HCT116 (cell line): ENCODE measurements at places on chromosomes 4 and X.

- DNase-seq: no peak
These were observed 1066.8 kb upstream of the ADGRL3 start for GRCh38 chr4:60133375-60133774.

DNA sequence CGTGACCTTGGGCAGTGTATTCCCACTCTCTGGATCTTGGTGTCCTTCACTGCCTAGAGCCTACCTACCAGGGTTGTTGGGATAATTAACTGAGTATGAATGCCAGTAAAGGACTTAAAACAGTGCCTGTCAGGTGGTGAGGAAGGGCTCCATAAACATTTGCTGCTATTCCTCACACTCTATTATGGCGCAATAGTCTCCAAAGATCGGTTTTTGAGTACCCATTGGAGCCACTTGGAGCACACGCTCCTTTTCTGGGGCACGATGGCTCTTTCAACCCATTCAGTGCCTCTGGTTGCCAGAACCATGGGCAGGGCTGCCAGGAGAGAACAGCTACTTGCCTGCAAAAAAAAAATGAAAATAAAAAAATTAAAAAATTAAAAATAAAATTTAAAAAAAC is 296.6 kb upstream of the PPARGC1A start:
- no peak for DNase-seq

GRCh38 chrX:71496476-71496875 is 36.4 kb upstream of the OGT start:
- no peak for DNase-seq

DNA sequence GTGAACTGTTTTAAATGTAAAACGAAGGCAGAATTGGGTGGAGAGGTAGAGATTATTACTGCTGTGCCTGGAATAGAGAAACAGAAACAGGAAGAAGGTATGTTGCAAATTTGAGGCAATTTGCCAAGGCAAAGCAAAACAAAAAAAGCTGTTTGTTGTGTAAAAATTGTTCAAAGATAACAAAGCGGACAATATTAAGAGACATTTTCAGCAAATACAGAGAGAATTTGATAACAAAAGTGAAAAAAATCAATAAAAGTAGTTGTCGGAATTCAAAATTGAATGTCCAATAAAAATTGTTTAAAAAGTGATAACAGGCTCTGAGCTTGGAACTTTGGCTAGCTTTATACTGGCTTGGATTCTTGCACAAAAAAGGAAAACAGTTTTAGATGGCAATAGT is 14.4 kb upstream of the SMS start:
- DNase-seq: no peak

GRCh38 chr4:184352891-184353290 is 121.5 kb downstream of the IRF2 start:
- no peak for DNase-seq

GRCh38 chr4:878796-879728 is 53.1 kb downstream of the GAK start:
- no peak for DNase-seq

- no peak for DNase-seq
These were observed 240.3 kb downstream of the ANK2 start for GRCh38 chr4:113289766-113290165.

DNA sequence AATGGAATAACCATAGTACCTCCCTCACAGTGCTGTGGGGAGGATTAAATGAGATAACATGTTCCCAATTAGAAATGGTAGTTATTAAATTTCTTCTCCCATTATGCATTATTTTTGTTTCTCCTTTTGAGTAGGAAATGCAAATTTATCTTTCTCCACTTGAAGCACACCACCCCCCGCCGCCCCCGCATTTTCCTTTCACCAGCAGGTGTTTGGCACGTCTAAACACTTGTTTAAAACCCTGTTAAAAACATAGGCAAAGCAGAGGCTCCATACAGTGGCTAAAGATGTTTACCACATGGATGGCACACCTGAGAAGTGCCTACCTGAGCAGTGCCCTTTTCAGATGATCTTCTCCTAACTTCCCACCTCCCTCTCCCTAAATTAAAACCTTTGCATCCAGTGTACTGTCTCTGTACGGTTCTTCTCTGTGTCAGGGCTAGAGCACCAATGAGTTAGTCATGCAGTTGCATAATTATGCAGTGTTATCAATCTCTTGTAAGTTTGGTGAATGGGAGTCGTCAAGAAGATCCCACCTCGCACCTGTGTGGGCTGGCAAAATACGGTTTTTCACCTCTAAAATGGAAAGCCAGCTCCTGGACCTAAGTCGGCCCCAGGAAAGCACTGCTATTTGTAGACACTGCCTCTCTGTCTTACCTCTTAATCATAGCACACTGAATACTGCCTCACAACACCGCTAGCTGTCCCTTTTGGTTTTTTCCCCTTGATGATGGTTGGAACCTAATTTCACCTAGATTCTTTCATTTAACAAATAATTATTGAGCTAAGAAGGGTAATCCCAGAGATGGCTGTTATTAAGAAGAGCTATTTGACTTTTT is 122.0 kb downstream of the CT47B1 start:
- DNase-seq: no peak

DNA sequence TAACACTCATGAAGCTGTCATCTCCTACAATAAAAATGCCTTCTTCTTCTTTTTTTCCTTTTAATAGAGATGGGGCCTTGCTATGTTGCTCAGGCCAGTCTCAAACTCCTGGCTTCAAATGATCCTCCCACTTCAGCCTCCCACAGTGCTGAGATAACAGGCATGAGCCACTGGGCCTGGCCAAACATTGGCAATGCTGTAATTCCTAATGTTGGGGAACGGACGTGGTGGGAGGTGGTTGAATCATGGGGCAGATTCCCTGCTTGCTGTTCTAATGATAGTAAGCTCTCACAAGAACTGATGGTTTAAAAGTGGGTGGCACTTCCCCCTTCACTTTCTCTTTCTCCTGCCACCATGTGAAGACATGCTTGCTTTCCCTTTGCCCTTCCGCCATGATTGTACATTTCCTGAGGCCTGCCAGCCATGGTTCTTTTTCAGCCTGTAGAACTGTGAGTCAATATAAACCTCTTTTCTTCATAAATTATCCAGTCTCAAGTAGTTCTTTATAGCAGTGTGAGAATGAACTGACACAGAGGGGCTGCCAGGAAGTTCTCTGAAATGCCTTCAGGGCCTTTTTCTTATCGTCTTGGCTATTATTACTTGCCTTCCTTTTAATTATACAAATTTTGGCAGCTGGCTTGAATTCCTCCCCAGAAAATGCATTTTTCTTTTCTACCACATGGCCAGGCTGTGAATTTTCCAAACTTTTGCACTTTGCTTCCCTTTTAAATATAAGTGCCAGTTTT is 93.0 kb downstream of the CENPC start:
- no peak for DNase-seq

GRCh38 chr4:70601422-70602039 is 9.5 kb downstream of the AMBN start:
- peak; percentile 79 for DNase-seq

- DNase-seq: no peak
These were observed 100.8 kb upstream of the MSX1 start for GRCh38 chr4:4758681-4759080.

DNA sequence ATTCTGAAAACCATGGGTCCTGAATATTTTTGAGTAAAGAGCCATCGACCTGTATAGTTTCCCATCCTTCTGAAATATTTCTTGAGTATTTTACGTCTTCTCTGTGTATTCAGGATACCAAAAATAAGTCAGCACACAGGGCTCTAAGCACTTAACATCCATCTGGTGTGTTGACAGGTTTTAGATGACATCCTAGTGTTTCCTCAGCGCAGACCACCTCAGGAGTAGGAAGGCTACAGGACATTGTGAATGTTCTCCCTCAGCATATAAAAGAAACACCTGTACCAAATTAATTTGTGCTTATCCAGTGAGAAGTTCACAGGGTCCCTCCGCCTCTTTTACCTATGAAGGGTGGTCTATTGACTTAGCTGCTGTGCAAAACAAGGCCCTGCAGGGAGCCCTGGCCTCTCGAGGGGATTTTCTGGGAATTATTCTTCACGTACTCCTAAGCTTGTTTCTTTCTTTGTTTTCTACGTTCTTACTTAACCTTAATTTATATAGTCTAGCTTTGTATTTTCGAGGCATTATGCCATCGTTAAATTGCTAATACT is 241.8 kb downstream of the FBXO8 start:
- no peak for DNase-seq

- DNase-seq: peak; percentile 86
These were observed at the start of gene TBC1D8B for GRCh38 chrX:106802388-106803275. Gene TBC1D8B, plus strand, starts transcription at chrX:106802673. Its CDS starts 181 bp downstream, at chrX:106802854.

GRCh38 chr4:76499461-76499860 is 64.4 kb downstream of the SHROOM3 start:
- DNase-seq: no peak

GRCh38 chr4:82372517-82373485 is 990 bp downstream of the HNRNPD start:
- peak; percentile 67 for DNase-seq

DNA sequence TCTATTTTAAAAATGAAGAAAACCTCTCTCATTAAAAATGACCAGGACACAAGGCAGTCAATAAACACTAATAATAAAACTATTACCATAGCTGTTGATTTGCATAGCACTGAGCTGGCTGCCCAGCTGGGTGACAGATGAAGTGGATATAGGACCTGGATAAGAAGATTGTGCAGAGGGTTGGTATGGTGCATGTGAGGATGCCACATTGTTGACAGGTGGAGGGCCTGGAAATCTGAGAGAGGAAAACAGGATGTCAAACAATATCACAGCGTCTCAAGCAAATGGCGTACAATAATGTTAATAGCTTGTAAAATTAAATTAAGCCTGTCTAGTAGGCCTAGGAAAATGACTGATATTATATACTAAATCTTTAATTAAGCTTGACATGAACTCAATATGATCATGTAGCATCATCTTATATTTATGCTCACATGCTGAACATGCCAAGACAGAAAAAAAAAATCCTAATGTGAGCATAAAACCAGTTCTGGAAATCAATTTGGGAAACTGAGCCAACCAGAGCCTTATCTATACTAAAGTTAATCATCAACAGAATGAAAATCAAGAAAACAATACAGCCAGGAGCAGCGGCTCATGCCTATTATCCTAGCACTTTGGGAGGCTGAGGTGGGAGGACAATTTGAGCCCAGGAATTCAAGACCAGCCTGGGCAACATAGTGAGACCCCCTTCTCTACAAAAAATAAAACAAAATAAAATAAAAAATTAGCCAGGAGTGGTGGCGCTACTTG is 18.6 kb downstream of the SEC24D start:
- DNase-seq: no peak

GRCh38 chrX:19332983-19333382 is 10.7 kb upstream of the PDHA1 start:
- DNase-seq: no peak

DNA sequence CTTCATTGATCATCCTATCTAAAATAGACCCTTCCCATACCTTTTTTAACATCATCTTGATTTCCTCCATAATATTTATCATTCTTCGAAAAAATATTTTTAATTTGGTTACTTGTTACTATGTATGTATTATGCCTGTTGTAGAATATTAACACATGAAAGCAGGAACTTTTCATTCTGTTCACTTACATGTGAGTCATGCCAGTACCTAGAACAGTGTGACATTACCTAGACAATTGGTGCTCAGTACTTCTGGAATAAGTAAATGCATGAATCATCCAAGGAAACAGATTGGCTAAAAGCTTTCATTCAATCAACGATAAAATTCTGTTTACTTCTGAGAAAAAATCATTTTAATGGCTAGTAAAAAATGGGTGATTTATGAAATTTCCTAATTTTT is 76.4 kb downstream of the CXXC4 start:
- peak; percentile 8 for DNase-seq

GRCh38 chr4:75429208-75429607 is 85.0 kb downstream of the RCHY1 start:
- no peak for DNase-seq

DNA sequence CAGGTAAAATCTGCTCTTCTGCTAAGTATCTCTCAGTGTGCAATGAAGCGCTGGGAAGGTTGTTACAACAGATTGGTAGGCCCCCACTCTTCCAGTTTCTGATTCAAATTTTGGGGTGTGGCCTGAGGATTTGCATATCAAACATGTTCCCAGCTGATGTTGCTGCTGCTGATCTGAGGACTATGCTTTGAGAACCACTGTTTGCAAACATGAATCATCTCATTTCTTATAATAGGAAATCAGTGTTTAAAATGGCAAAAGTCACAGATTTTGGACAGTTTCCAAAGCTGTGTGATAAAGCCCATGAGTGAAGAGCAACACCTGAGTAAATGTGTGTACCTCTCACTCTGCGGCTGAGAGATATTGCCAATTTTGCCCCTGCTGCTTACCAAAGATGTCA is 36.2 kb upstream of the NDNF start:
- no peak for DNase-seq

DNA sequence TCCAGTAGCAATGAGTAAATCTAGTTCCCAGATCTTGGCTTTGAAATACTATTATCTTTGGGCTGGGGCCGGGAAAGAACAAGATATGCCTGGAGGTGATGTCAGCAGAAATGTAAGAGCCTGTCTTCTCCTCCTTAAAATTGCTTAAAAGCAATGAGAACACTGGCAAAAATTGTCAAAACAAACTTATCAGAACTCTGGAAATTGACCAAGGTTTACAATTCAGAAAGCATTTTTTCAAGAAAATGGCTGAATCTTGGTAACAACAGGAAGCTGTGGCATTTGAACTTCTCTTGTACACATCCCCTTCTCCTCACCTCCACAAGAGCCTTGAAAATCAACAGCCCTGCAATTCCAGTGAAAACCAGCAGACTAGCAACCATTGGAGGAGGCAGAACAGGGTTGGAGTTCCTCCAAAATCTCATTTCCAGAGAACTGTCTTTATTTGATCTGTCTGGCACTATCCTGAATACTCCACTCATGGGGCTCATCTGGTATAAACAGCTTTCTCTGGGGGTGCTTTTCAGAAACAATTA is 13.5 kb downstream of the TIMP1 start:
- no peak for DNase-seq

DNA sequence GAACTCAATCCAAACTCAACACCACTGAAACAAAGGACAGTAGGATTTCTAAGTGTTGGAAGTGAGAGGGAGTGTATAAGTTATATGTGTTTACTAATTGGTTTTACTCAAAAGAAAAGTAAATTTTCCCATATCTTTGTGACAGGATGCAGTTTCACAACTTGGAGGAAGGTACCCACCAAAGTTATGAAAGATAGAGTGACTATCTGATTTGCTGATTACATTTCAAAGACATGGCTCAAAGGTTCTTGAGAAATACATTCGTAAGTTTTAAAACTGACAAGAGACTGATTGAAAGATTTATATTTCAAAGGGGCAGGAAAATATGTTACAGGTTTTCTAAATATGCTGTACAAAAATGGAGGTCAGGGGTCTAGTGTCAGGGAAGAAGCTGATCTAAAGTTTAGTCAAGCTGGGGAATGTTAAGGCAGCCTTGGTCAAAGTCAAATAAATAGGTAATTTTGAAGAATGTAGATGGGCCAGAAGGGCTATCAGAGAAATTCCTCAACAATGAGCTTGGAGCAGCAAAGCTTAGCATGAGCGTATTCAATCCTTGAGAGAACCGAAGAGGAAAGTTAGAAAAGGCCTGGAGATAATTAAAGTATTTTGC is 9.7 kb upstream of the COMMD8 start:
- DNase-seq: no peak

- DNase-seq: no peak
These were observed 85.3 kb downstream of the PTPN13 start for GRCh38 chr4:86679441-86679840.
